Retinal pigment epithelial cell (primary cell): ENCODE measurements at places on chromosomes 16 and 17.

DNA sequence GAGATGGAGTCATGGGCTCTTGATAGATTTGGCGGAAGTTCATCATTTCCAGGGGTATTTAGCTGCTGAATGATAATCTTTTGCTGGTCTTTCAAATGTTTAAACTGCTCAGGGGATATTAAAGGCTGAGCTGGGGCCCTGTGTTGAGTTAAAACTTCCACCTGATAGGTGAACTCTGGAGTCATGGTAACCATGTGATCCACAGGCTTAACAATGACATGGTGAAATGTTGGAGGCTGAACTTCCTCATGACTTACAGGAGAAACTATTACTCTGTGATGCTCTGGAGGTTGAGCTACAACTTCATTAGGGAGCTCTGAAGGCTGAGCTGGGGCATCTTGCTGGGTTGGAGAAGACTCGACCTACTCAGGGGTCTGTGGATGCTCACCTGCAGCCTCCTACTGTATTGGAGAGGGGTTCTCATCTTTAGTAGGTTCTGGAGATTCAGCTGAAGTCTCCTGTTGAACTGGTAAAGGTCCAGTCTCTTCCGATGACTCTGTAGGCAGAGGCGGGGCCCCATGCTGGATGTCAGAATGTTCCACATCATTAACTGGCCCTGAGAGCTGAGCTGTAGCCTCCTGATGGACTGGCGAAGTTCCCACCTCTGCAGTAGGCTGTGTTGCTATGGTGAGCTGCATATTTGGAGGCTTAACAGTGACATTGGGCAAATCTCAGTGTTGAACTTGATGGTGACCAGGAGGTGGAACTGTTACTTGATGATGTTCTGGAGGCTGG lies 24.2 kb downstream of the RDM1 start:
- DNase-seq = no peak

DNA sequence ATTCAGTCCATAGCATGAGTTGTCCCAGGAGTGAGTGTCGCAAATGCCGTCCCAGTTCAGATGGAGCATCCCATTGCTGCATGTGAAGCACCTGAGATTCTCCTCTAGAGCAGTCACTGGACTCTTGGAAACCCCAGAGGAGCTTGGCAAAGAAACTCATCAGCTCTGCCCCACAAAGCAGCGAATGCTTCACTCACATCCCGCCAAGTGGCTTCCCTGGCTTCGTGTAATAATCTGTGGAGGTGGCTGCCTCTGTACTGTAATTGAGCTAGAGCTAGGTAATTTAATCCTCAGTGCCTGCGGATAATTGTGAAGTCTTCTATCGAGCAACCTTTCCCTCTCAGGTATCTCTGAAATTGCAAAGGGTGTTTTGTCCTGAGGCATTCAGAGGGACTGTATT lies 107.1 kb downstream of the SNX29 start:
- DNase-seq = no peak

DNA sequence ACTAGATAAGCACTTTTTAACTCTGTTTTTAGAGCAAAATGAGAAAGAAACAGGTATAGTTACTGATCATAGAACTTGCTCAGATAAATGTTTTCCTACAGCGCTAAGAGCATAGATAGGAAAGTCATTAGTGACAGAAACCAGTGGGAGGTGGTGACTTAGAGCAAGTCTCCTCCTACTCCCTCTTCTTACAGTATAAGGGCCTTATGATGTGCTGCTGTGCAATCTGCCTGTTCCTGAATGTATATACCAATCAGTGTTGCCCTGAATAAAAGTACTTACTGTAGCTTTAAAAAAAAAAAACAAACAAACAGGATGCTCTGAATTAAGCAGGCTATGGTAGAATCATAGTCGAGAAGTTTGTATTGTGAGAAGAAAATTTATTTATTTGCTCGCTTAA lies 23.3 kb upstream of the RASL10B start:
- DNase-seq = no peak

GRCh38 chr17:79630821-79631639 lies 20.2 kb upstream of the RBFOX3 start:
- no peak for DNase-seq

GRCh38 chr17:17729620-17730249 lies 48.5 kb downstream of the RAI1 start:
- DNase-seq = no peak

GRCh38 chr17:73976147-73976546 lies 227.3 kb upstream of the RPL38 start:
- no peak for DNase-seq

- DNase-seq = no peak
Measured at GRCh38 chr17:68577497-68577821, 23.7 kb downstream of the FAM20A start.

- DNase-seq = no peak
Measured at GRCh38 chr17:29012535-29012934, 6.7 kb upstream of the SEZ6 start.

GRCh38 chr17:14206891-14207290 lies 29.8 kb downstream of the CDRT15 start:
- no peak for DNase-seq

DNA sequence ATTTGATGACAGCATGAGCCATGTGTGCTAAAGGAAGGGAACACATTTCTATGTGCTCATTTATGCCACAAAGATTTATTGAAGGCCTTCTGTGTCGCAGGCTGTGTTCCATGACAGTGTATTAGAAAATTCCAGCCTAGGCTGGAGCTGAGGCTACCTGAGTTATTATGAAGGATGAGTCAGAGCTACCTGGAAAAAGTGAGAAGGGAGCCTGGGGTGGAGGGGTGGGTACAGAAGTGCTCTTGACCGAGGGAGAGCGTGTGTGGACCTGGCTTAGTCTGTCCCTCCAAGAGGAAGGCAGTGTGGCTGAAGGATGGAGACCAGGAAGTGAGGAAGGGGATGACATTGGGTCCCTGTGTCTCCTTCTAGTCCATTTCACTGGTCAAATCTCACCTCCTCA lies 98.3 kb downstream of the N4BP1 start:
- no peak for DNase-seq

DNA sequence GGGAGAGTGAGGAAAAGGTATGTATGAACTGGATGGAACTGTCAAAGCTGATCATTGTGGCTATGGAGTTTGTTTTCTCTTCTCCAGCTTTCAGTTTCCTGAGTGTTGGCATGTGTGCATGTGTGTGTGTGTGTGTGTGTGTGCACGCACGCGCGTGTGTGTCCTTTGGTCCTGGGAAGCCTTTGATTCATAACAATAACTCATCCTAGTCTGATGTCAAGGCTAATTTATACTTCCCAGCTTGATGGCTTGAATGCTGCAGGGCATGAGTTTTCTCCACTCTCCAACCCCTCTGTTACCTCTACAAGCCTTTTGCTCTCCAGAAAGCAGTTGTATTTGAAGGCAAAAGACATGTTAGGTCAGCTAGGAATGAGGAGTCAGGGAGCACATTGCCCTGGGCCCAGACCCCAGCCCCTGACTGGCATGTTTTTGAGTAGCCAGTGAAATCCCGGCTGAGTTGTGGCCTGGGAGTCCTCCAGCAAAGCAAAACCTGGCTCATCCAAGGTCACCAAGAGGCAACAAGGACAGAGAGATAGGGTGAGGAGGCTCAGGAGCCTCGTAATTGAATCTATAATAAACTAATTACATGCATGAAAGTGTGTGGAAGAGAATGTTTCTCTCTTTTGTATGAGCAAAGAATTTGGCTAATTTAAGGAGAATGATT lies 8.9 kb upstream of the CDC42EP4 start:
- DNase-seq = no peak

GRCh38 chr16:1048442-1049112 lies 24.0 kb upstream of the SSTR5 start:
- DNase-seq = no peak

GRCh38 chr16:50615891-50616290 lies 65.2 kb downstream of the SNX20 start:
- DNase-seq = no peak

DNA sequence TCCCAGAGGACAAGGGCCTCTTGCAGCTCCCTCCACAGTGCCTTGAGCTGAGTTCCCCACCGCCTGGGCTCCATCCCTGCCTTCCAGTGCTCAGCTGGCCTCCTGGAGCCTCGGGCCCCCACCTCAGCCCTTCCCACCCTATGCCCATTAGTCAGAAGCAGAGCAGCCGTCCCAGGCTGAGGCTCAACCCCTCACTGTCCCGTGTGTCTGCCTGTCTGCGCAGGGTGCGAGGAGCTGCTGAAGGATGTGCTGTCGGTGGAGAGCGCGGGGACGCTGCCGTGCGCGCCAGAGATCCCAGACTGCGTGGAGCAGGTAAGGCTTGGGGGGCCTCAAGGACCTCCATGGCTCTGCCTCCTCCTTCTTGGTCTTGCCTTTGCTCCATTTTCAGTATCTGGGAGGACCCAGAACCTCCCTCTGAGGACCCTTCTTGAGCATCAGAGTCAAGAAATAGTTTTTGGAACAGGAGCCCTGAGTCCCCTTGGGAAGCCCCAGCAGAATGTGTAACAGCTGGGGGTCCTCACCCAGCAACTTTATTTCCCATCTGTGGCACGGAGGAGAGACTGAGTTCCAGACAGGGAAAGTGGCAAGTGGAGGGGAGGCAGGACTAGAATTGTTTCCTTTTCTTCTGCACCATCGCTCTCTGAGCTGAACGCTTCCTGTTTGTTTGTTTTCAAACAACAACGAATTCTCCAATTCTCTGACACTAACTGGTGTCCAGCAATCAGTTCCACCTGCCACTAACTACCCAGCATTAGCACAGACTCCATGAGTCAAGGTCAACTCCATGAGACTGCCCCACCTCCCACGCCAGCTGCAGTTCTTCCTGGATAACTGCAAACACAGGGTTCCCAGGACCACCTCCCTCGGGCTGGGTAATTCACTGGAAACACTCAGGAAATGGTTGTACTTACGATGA lies 42.6 kb downstream of the RAB11FIP4 start:
- no peak for DNase-seq

DNA sequence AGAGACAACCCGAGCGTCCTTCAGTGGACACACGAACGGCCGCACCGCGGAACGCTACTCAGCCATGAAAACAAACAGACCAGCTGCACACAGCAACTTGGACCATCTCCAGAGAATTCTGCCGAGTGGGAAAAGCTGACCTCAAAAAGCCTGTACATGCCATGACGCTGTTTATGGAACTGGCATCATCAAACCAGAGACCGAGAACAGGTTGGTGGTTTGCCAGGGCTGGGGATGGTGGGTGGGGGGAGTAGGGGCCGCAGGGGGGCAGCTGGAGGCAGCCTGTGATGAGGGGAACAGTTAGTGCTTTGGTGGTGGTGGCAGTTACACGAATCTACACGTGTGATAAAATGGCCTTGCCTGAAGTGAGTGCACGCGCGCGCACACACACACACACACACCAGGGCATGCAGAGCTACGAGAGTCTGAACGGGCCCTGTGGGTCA lies 169.8 kb downstream of the LAT start:
- DNase-seq = no peak
